ENCODE measurements at places on chromosomes 7 and 10. TPM values are rescaled to one million over a fixed set of nuclear protein-coding genes. Genes with fewer than 3 reads are reported as not detected.

GRCh38 chr7:30654296-30655090 lies 27.8 kb downstream of the CRHR2 start:
- DNase-seq = no peak
- H3K4me3 ChIP-seq = no peak overlapping the region
- H3K4me1 ChIP-seq = no peaks in the 10 kb centered on the region
- H3K36me3 ChIP-seq = no peaks in the 10 kb centered on the region

Gene PLAC9
- 61.4 TPM for polyA plus RNA-seq

DNA sequence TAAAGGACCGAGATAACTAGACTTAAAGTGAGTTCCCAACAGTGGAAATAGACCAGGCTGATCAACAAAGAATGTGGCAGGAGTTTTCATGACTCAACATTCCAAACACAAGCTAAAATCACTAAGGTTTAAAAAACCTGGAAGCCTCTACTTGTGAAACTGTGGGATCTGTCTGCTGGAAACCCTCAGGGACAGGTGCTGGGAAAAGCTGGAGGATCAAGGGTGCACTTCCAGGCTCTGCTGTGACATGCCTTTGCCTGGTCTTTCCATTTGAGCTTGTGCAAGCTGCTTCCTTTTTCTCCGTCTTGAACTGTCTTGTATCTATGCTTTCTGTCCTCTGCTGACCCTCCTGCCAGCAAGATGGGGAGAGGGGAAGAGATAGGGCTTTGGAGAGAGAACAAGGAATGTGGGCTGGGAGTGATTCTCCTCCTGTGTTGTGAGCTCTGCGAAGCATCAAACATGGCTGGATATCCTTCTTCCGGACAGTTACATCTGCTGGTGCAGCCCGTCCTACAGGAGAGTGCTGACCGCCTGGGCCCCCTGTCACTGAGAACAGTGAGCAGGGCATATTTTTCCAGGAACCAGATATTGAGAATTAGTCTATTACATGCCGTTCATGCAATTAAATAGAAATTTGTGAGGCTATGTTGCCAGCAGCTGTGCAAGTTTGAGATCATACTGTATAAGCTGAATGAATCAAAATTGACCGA lies 25.5 kb downstream of the ARHGAP22 start:
- DNase-seq = no peak
- H3K4me1 ChIP-seq = no peaks in the 10 kb centered on the region
- H3K36me3 ChIP-seq = no peaks in the 10 kb centered on the region
- no peaks in the 10 kb centered on the region for H3K27me3 ChIP-seq
- no peak overlapping the region for H3K27ac ChIP-seq
- H3K4me3 ChIP-seq = no peak overlapping the region

GRCh38 chr10:22737587-22737986 lies 23.2 kb upstream of the PIP4K2A start:
- no peaks in the 10 kb centered on the region for H3K36me3 ChIP-seq
- H3K27me3 ChIP-seq = no peaks in the 10 kb centered on the region
- H3K4me3 ChIP-seq = no peak overlapping the region
- H3K4me1 ChIP-seq = no peaks in the 10 kb centered on the region
- no peak overlapping the region for H3K27ac ChIP-seq

- H3K27me3 ChIP-seq = no peaks in the 10 kb centered on the region
- H3K36me3 ChIP-seq = no peaks in the 10 kb centered on the region
- no peak for DNase-seq
- no peak overlapping the region for H3K4me3 ChIP-seq
Measured at GRCh38 chr10:81104494-81104893, 566.8 kb downstream of the SH2D4B start.

DNA sequence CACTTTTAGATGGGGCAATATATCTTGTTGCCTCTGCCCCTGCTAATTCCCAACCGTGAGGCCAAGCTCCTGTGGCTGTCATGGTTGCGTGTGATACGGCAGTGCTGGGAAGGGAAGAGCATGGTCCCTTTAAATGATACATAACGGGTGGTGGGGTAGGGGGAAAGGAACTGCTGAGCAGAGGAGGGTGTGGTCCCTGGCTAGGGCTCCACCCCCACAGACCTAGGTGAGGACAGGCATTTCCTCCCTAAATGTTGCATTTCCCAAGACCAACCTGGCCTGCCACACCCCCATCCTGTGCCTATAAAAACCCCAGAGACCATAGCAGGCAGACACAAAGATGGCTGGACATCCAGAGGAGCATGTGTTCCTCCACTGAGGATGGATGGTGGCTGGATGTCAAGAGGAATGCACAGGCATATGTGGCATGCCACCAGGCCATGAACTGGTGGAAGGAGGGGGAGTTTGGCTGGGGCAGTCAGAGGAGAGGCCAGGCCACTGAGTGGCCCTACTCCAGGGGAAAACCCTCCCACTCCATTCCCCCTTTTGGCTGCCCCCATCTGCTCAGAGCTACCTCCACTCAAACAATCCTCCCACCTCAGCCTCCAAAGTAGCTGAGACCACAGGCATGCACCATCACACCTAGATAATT lies 104.0 kb downstream of the PLXDC2 start:
- no peak overlapping the region for H3K4me3 ChIP-seq
- H3K27me3 ChIP-seq = no peaks in the 10 kb centered on the region
- no peaks in the 10 kb centered on the region for H3K36me3 ChIP-seq
- peaks cover 16% of the 10 kb centered on the region for H3K4me1 ChIP-seq

Gene CRHR2
- 0.03 TPM for polyA plus RNA-seq

DNA sequence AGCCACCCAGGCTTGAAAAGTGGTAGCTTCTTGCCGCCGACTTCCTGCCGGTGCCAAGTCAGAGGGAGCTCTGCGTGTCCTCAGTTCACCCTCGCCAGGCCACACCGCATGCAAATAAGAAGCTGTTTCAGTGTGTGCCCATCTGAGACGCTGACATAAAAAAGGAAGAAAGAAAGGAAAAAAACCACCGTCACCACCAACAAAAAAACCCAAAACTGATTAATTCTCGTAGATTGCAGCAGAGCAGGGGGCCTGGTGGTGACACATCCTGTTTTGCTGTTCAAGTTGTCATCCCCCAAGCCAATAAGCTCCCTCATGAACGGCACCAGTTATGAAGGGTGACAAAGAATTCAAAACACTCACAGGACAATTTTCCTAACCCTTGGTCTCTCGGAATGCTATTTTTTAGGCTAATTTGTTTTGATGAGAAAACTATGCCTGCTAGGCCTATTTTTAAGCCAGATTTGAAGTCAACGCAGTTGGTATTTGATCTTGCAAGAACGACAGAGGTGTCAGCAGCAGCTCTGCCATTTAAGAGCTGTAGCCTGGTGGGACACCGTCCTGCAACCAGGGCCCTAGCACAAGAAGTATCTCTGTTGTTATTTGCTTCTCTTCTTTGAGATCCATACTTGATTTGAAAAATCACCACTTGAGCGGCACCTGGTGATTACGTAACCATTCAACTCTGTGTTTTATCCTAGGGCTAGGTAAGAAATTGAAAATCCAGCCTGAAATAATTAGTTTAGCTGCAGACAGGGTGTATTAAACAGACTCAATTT lies 145.6 kb downstream of the PFKFB3 start:
- peak; percentile 79 for DNase-seq
- H3K4me3 ChIP-seq = no peak overlapping the region
- H3K4me1 ChIP-seq = peaks cover 6% of the 10 kb centered on the region
- H3K27ac ChIP-seq = no peak overlapping the region
- H3K27me3 ChIP-seq = no peaks in the 10 kb centered on the region

- no peak overlapping the region for H3K27ac ChIP-seq
- no peak overlapping the region for H3K4me3 ChIP-seq
- H3K36me3 ChIP-seq = no peaks in the 10 kb centered on the region
- H3K4me1 ChIP-seq = peaks cover 2% of the 10 kb centered on the region
Measured at GRCh38 chr10:31515116-31515515, 196.1 kb downstream of the ZEB1 start.

DNA sequence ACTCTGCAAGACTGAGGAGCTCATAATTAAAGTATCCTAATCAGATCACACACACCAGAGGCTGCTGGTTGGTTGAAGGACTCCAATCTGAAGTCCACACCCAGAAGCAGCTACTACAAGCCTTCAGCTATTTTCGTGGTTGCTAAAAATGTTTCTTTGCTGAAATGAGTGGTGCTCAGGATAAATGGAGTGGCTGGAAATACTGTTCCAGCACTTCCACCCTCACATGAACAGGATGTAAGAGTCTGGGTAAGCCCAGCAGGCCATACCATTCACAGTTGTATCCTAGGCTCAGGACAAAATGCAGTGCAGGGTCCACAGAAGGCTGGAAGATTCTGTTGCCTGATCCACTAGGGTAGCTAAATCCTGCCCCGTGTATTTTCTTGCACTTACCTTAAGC lies 34.1 kb downstream of the AFAP1L2 start:
- peaks cover 6% of the 10 kb centered on the region for H3K27me3 ChIP-seq
- peaks cover 4% of the 10 kb centered on the region for H3K4me1 ChIP-seq
- H3K27ac ChIP-seq = no peak overlapping the region
- H3K36me3 ChIP-seq = no peaks in the 10 kb centered on the region
- DNase-seq = no peak
- no peak overlapping the region for H3K4me3 ChIP-seq

GRCh38 chr10:33303988-33304387 lies 30.5 kb downstream of the NRP1 start:
- H3K27me3 ChIP-seq = no peaks in the 10 kb centered on the region
- H3K36me3 ChIP-seq = no peaks in the 10 kb centered on the region

GRCh38 chr10:29279779-29280487 lies 8.9 kb upstream of the LYZL1 start:
- no peaks in the 10 kb centered on the region for H3K4me1 ChIP-seq
- no peaks in the 10 kb centered on the region for H3K27me3 ChIP-seq
- no peak for DNase-seq
- H3K4me3 ChIP-seq = no peak overlapping the region

Gene MEST
- 50.1 TPM for polyA plus RNA-seq

DNA sequence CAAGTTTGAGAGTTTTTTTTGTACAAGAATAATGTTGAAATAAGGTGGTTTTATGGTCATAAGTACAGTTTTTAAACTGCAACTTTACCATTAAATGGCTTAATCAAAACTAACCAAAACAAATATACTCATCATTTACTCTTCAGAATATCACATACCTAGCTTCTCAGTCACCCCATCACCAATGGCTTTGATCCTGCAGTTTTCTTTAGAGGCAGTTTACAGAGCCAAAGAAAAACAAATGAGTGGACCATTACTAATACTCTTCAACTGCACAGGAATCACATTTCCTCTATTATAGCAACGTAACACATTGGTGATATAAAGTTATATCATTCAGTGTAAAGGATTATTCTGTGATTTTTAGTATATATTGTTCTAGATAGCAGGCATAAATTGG lies 576.1 kb upstream of the LRRTM3 start:
- no peak overlapping the region for H3K27ac ChIP-seq
- no peaks in the 10 kb centered on the region for H3K27me3 ChIP-seq
- no peak overlapping the region for H3K4me3 ChIP-seq
- H3K4me1 ChIP-seq = no peaks in the 10 kb centered on the region

DNA sequence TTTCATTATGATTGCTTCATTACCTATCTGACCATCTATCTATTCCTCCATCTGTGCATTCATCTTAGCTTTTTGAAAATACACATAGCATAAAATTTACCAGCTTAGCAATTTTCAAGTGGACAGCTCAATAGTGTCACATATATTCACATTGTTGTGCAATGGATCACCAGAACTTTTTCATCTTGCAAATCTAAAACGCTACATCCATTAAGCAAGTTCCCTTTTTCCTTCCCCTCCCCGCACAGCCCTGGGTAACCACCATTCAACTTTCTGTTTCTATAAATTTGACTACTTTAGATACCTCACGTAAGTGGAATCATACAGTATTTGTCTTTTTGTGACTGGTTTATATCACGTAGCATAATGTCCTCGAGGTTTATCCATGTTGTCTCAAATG lies 78.0 kb upstream of the ADRB1 start:
- no peak for DNase-seq
- H3K27me3 ChIP-seq = no peaks in the 10 kb centered on the region
- no peak overlapping the region for H3K4me3 ChIP-seq

DNA sequence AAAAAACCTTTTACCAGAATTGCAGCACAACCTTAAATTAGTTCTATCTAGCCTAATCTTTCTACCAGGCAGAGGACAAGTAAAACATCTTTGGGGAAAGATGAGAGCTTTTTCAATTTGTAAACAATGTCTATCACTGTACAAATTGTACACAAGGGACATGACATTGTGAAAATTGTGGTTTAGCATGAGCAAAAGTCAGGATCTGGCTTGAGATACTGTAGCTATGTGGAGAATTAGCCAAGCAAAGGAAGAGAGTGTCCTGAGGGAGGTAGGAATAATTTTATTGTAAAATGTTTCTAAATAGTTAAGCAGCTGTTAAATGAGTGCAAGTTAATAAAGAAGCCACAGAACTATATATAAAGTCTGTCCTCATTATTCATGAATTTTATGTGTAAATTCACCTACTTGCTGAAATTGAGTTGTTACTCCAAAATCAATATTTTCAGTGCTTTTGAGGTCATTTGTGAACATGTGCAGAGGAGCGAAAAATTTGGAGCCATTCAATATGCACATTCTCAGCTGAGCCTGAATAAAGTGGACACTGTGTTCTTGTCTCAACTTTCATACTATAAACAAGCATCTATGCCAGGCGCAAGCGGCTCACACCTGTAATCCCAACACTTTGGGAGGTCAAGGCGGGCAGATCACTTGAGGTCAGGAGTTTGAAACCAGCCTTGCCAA lies 42.8 kb upstream of the POM121L12 start:
- no peak overlapping the region for H3K4me3 ChIP-seq
- no peak for DNase-seq
- H3K27ac ChIP-seq = no peak overlapping the region
- no peaks in the 10 kb centered on the region for H3K36me3 ChIP-seq
- no peaks in the 10 kb centered on the region for H3K4me1 ChIP-seq
- no peaks in the 10 kb centered on the region for H3K27me3 ChIP-seq

Gene EBLN1
- polyA plus RNA-seq = not detected

Gene STN1
- polyA plus RNA-seq = 38.5 TPM

GRCh38 chr10:70374775-70375614 lies 7.4 kb downstream of the LRRC20 start:
- no peak overlapping the region for H3K27ac ChIP-seq
- H3K27me3 ChIP-seq = no peaks in the 10 kb centered on the region
- H3K4me3 ChIP-seq = no peak overlapping the region
- no peaks in the 10 kb centered on the region for H3K36me3 ChIP-seq

- H3K27me3 ChIP-seq = no peaks in the 10 kb centered on the region
- no peaks in the 10 kb centered on the region for H3K4me1 ChIP-seq
- no peaks in the 10 kb centered on the region for H3K36me3 ChIP-seq
- no peak overlapping the region for H3K4me3 ChIP-seq
Measured at GRCh38 chr7:91784469-91784868, 96.0 kb downstream of the MTERF1 start.

DNA sequence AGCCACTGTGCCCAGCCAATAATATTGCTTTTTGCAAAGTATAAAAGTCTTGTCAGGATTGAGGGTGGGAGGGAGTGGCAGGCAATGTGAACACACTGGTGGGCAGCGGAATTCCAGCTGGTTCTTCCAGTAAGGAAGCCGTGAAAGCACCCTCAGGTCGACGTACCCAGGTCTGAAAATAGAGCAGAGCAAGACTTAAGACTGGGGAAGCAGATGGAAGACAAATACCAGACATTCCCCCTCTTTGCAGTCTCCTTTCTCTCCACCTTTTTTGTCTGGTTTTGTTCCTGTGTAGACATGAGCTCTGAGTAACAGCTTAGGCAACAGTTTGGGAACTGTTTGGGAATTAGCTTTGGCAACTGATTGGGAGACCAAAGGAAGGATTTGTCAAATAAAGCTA lies 17.6 kb upstream of the CSTF2T start:
- no peaks in the 10 kb centered on the region for H3K4me1 ChIP-seq
- H3K4me3 ChIP-seq = no peak overlapping the region
- H3K27me3 ChIP-seq = no peaks in the 10 kb centered on the region
- no peak for DNase-seq
- H3K36me3 ChIP-seq = no peaks in the 10 kb centered on the region

Measured in adrenal gland (tissue), 19 donors.